ENCODE measurements at places on chromosomes 1 and 21. TPM values are rescaled to one million over a fixed set of nuclear protein-coding genes. Genes with fewer than 3 reads are reported as not detected.

Gene S100A12
- not detected for polyA plus RNA-seq

Gene CRABP2
- 42.1 TPM for polyA plus RNA-seq

DNA sequence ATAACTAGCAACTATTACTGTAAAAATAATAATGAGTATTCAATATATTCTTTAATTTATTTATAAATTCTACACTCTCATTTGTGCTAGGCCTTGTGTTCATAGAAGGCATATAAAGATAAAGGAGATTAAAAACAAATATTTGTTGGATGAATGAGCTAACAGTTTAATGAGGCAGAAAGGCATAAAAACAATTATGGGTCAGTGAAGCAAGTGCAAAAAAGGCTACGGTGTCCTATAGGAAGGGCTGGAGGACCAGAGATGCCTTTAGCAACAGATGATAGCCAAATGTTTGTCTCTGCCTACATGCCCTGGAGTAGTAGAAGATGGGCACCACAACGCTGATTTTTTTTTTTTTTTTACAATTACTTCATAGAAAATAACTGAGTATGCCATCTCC, 45.7 kb downstream of the PTGS2 start:
- H3K4me1 ChIP-seq: no peaks in the 10 kb centered on the region
- no peak overlapping the region for H3K4me3 ChIP-seq
- H3K27ac ChIP-seq: no peak overlapping the region

GRCh38 chr21:46666941-46667740, 31.7 kb downstream of the PRMT2 start:
- H3K36me3 ChIP-seq: peaks cover 6% of the 10 kb centered on the region
- H3K27me3 ChIP-seq: no peaks in the 10 kb centered on the region
- H3K4me1 ChIP-seq: peaks cover 3% of the 10 kb centered on the region
- DNase-seq: peak; percentile 78
- no peak overlapping the region for H3K27ac ChIP-seq
- peak overlapping the region; percentile 57 for H3K4me3 ChIP-seq

DNA sequence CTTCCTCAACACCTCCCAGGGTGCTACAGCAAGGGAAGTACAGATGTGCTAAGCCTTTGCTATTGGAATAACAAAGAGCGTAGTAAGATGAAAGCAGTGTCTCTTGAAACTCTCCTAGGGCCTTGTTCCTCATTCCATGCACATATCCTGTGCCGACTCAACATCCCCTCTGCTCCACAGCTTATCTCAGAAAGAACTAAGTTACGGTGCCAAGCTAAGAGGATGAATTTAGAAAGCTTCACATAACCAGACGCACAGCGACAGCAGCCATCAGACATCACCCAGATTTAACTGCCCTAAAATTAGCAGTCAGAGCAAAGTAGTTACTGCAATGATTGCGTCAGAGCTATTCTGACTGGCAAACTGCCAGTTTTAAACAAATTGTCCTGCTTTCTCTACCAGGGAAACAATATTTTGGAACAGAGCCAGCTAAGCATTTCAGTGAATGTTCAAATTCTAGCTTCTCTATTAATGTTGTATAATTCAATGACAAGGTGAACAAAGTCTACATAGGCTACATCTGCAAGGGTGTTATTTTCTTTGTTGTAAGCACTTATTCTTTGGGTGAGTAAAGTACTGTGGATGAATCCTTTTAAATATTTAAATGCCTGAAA, 9.5 kb downstream of the SIPA1L2 start:
- H3K36me3 ChIP-seq: no peaks in the 10 kb centered on the region
- no peaks in the 10 kb centered on the region for H3K4me1 ChIP-seq
- peak; percentile 71 for DNase-seq
- H3K27me3 ChIP-seq: no peaks in the 10 kb centered on the region

- H3K27me3 ChIP-seq: no peaks in the 10 kb centered on the region
- DNase-seq: no peak
- peaks cover 7% of the 10 kb centered on the region for H3K4me1 ChIP-seq
- no peak overlapping the region for H3K4me3 ChIP-seq
Measured at GRCh38 chr1:36920371-36920770, 113.9 kb downstream of the GRIK3 start.

DNA sequence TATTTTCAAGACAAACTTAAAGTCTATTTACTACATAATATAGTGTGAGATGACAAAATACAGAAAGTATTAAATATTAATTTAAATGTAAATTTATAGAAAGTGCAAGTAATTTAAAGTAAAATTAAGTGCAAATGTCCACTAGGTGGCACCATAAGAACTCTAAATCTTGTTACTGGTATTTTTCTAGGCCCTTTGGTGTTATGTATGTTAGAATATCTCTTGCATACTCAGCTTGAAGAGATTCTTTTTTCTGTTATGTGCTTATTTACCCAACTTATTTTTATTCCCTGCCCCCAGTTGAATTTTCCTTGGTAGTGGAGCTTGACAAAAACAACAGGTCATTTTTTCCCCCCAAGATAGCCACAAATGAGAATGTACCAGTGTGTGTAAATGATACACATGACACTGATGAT, 71.5 kb downstream of the RPS6KC1 start:
- H3K27ac ChIP-seq: peak overlapping the region; percentile 38
- no peaks in the 10 kb centered on the region for H3K27me3 ChIP-seq
- peak; percentile 5 for DNase-seq
- H3K4me3 ChIP-seq: no peak overlapping the region

Gene PADI2
- 0.52 TPM for polyA plus RNA-seq

Gene UBQLN4
- 37.0 TPM for polyA plus RNA-seq

DNA sequence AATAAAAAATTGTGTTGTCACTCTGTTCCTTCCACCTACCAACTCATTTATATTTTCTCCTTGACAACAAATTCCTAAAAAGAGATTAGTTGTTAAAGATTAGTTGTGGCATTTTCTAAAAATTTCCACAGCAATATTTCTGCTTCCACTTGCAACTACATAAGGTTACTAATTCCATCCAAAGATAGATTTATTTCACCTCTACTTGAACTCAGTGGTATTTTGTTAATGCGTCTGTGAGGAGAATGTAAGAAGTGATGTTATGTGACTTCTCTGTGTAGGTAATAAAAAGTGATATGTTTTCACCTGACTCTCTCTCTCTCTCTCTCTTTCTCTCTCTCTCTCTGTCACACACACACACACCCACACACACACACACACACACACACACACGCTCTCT, 1104.8 kb downstream of the AMY1C start:
- H3K4me3 ChIP-seq: no peak overlapping the region
- no peak overlapping the region for H3K27ac ChIP-seq
- H3K36me3 ChIP-seq: no peaks in the 10 kb centered on the region
- no peaks in the 10 kb centered on the region for H3K27me3 ChIP-seq
- DNase-seq: no peak
- no peaks in the 10 kb centered on the region for H3K4me1 ChIP-seq

Gene NCDN
- 34.6 TPM for polyA plus RNA-seq

- H3K27ac ChIP-seq: no peak overlapping the region
- DNase-seq: no peak
- peaks cover 20% of the 10 kb centered on the region for H3K4me1 ChIP-seq
Measured at GRCh38 chr1:154843636-154844296, 26.3 kb downstream of the KCNN3 start.

- H3K4me1 ChIP-seq: 0 out of 2 replicates have a peak, but pooled peaks cover 4% of the 10 kb centered on the region
- DNase-seq: peak; percentile 7
- H3K36me3 ChIP-seq: no peaks in the 10 kb centered on the region
- no peak overlapping the region for H3K27ac ChIP-seq
- H3K27me3 ChIP-seq: no peaks in the 10 kb centered on the region
- H3K4me3 ChIP-seq: no peak overlapping the region
Measured at GRCh38 chr1:35561297-35561971, 3.8 kb downstream of the NCDN start.

Gene OBSCN
- 4.0 TPM for polyA plus RNA-seq

- H3K27ac ChIP-seq: peak within 1 kb of the TSS; percentile 46
- H3K36me3 ChIP-seq: no peaks in the 10 kb centered on the region
- peaks cover 14% of the 10 kb centered on the region for H3K4me1 ChIP-seq
- DNase-seq: no peak
Measured at GRCh38 chr1:6554907-6555778, at the start of gene TAS1R1. Gene TAS1R1 (plus strand): TSS chr1:6555307. CDS start chr1:6555374, 67 bp downstream.

- H3K4me3 ChIP-seq: peak overlapping the region; percentile 43
- H3K4me1 ChIP-seq: peaks cover 51% of the 10 kb centered on the region
- no peaks in the 10 kb centered on the region for H3K27me3 ChIP-seq
- H3K27ac ChIP-seq: peak overlapping the region; percentile 99
Measured at GRCh38 chr1:212667223-212668139, 32.2 kb downstream of the BATF3 start.

- H3K27me3 ChIP-seq: no peaks in the 10 kb centered on the region
- peak; percentile 89 for DNase-seq
- H3K36me3 ChIP-seq: peaks cover 17% of the 10 kb centered on the region
- H3K4me3 ChIP-seq: no peak overlapping the region
- no peaks in the 10 kb centered on the region for H3K4me1 ChIP-seq
Measured at GRCh38 chr21:46385846-46386733, 62.1 kb downstream of the PCNT start.
